ENCODE measurements at places on chromosomes 16 and 17.

- DNase-seq, result no peak
These were observed 181.9 kb downstream of the SNX29 start for GRCh38 chr16:12158428-12158827.

- DNase-seq, result no peak
These were observed 304.7 kb downstream of the XYLT1 start for GRCh38 chr16:17166095-17166494.

DNA sequence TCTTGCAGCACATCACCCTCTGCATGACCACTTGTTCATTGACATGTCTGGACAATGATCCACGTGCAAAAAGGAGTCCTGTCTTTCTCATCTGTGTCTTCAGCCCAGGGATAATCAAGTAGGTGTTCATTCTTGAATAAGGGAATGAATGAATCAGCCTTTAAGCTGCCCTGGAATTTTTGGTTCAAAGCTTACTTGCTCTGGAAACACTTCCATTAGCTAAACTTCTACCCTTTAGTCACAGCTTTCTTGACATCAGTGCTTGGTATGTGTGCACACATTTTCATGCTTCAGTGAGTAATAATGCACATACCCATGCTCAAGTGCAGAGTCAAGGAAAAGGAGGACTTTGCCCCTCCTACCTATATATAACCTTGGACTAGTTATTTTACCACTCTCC, 103.0 kb upstream of the CDH13 start:
- DNase-seq, result no peak

GRCh38 chr17:10278218-10278617, 79.8 kb upstream of the GAS7 start:
- DNase-seq, result no peak
